CD4-positive, alpha-beta T cell treated with Interferon alpha-2 for 1 hour (primary cell): ENCODE measurements at places on chromosomes 1 and 21.
A peak's percentile ranks its signal among the peaks of the same experiment; 100 is the strongest.

GRCh38 chr1:154864189-154864975 lies 5.7 kb downstream of the KCNN3 start:
- DNase-seq, result no peak

GRCh38 chr1:164720440-164721227 lies 161.7 kb downstream of the PBX1 start:
- no peak for DNase-seq

DNA sequence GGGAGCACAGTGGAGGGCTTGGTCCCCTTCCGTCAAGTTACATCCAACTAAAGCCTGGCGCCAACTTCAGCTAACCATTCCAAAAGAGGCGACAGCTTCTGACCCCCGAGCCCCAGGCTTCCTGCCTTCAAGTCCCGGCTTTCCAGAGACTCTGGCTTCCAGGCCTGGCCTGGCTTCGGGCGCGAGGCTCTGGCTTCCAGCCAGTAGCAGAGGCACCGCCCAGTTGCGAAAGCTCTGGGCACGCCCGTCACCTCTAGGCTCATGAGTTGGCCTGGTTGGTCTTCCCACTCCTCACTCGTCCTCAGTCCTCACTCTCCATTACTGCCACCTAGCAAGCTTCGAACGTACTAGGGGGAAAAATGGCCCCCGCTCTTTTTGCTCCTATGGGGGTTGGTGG lies 30.0 kb upstream of the C1orf185 start:
- no peak for DNase-seq

GRCh38 chr1:64527786-64528185 lies 57.9 kb downstream of the CACHD1 start:
- no peak for DNase-seq

- peak; percentile 15 for DNase-seq
These were observed 57.3 kb downstream of the PSMG1 start for GRCh38 chr21:39125752-39126485.

GRCh38 chr1:109466452-109467300 lies at the start of gene SYPL2:
TSS of gene SYPL2 (plus strand) at chr1:109466546. CDS start at chr1:109466844, 298 bp downstream.
- DNase-seq, result no peak

GRCh38 chr1:213977486-213977842 lies 10.3 kb upstream of the PROX1 start:
- DNase-seq, result no peak

DNA sequence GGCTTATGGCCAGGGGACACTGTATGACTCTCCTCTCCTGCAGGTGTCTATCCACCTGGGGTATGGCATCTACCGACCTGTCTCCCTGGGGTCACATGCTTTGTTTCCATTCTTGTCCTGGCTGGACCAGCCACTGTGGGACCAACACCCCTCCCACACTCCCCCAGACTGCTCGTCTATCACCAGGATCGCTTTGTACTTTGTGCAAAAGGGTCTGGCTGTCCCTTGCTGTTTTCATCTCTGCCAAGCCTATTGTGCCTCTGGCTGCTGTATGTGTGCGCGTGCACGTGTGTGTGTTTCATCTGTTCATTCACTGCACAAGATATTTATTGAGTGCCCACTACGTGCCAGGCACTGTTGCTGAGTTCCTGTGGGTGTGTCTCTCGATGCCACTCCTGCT lies 25.5 kb downstream of the ETNK2 start:
- no peak for DNase-seq

- DNase-seq, result no peak
These were observed 137.7 kb upstream of the SMYD2 start for GRCh38 chr1:214143006-214143992.

- DNase-seq, result no peak
These were observed 9.1 kb upstream of the GALNT2 start for GRCh38 chr1:230057681-230058565.

DNA sequence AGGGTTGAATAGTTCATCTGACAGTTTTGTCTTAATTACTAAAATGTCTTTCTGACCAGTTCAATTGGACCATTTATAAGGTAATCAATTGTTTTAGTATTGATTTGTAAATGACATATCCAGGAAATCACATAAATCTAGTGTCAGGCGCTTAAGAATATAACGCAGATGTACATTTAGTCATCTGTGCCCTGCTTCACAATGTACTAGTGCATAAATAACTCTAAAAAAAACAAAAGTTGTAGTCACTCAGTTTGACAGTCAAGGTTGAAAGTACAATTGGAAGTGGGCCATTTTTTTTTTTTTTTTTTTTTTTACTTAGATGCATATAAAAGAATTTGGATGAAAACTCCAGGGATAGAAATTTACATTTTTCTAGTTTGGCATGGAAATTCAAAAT lies 490.4 kb downstream of the PTPRC start:
- no peak for DNase-seq

DNA sequence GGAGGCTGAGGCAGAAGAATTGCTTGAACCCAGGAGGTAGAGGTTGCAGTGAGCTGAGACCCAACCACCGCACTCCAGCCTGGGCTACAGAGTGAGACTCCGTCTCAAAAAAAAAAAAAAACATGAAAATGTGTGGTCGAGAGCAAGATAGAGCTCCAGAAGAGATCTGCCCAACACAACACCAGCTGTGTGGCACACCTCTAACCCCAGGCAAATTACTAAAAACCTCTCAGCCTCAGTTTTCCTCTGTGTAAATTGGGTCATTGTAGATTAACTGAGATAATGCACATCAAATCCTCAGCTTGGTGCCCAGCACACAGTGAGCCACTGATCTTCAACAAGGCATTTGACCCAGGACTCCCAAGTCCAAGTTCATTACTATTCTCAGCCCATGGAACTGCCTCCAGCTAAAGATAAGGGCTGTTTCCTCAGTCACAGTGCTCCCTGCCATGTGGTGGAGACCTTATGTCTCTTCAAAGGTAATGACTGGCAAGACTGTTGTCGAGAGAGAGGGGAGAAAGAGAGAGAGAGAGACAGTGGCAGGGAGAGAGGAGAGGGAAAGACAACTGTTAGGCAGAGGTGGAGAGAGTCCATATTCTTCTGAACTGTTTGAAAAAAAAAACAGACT lies 58.1 kb downstream of the PTP4A2 start:
- no peak for DNase-seq

DNA sequence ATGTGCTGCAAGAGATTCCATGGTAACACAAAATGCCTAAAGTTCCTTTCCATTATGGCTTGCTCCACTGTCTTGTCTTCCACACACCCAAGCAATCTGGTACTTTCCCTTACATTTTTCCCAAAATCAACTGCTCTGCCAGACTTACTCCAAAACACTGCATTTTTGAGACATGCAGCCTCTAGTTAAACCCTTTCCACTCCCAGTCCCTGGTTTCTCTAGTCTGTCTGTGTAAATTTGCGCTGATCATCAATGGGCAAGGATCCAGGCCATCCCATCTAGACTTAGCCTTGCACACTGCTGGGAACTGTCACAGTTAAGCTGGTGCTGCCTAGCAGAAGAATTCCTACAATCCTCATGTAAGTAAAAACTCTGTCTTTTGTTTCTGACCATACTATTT lies 47.8 kb downstream of the DAB1 start:
- DNase-seq, result no peak

DNA sequence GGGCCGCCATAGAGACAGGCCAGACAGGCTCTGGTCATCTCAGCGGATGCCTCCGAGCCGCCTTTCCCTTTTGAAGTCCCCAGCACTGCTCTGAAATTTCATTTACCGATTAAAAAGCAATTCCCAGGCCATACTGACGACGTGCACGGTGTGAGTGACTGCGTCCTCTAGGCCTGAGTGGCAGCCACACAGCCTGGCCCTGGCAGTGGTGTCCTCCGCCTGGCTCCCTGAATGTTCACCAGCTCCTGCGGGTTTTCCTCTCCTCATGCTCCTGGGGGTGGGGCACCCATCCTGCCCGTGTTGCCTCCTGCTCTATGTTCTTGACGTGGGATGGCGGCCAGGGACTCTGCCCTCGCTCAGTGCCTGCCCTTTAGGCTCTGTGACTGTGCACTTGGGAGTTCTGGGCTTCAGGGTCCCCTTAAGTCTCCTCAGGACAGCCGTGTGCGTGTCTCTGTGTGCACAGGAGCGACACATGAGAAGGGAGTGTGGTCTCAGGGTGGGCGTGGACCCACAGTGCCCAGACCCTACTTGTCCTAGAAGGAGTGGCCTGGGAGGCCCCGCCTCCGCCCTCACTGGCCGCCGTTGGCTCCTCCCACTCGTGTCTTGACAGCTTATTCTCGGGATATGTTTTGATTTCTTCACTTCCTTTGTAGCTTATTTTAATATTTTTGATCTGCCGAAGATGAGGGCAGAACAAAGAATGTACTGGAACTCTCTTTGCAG lies 3.6 kb downstream of the SKI start:
- DNase-seq, result peak; percentile 74

GRCh38 chr1:231376875-231377549 lies 38.9 kb downstream of the SPRTN start:
- no peak for DNase-seq
